Muscle of back (tissue), 13 donors: ENCODE measurements at places on chromosomes 4 and X. TPM values are rescaled to one million over a fixed set of nuclear protein-coding genes. Genes with fewer than 3 reads are reported as not detected.

- DNase-seq = no peak
These were observed 42.1 kb downstream of the RASGEF1B start for GRCh38 chr4:81429607-81430006.

The ENPP6 gene
- 11.8 TPM for polyA plus RNA-seq

GRCh38 chr4:71711985-71712348, 71.9 kb downstream of the GC start:
- no peak for DNase-seq

DNA sequence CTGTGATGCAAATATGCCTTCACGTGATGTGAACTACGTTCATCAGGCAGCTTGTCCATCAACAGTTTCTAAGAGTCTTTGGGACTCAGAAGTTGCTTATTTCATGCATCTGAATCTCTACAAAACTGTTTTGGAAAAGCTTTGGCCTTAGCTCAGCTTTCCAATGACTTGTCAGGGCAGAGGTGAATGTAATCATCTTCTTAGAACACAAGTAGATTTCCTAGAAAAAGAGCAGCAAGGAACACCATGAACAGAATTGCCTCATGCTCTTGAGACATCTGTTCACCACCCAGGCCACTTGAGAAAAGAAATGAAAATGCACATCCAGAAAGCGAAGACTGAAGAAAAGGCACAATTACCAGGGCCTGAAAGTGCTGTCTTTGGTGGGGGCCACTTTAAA, 105.8 kb upstream of the PDHA1 start:
- no peak for DNase-seq

The FGFBP2 gene
- 0.52 TPM for polyA plus RNA-seq

DNA sequence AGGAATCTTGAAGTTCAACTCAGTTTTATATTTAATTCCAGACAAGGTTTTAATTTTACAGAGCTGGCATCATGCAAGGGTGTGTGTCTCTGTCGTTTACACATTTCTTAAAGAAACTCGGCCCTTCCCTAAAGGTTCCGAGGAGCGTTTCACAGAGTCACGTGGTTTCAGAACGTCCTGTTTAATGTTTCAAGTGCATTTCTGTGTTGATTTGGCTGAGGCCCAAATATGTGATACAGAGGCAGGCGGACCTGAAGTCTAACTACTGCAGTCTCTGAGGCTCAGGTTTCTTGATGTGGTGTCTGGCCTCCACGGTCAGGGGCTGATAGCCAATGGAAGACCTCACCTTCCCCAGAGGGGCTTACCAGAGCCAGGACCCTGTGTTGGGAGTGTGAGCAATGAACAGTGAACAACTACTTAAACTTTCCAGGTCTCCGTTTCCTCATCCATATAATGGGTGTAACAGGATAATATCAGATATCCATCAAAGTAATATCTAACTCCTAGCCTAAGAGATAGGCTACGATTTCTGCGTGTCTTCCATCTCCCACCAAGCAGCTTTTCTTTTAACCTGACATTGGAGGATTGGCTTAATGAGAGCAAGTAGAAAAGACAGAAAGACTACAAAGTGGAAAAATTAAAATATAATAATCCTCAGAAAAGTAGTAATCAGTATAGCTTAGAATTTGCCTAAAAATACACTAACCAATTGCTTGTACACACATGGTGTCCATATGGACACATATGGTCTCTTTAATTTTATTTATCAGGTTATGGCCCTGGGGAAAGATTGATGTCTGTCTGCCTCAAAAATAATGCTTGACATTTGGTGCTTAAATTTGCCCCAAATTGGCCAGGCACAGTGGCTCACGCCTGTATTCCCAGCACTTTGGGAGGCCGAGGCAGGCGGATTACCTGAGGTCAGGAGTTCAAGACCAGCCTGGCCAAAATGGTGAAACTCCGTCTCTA, 50.0 kb upstream of the TRIM2 start:
- peak; percentile 38 for DNase-seq

- DNase-seq = no peak
These were observed 17.6 kb downstream of the HS6ST2 start for GRCh38 chrX:132940727-132941327.

- no peak for DNase-seq
These were observed 691.5 kb downstream of the KCTD8 start for GRCh38 chr4:43757147-43757546.

- no peak for DNase-seq
These were observed 460.2 kb upstream of the FAT1 start for GRCh38 chr4:187183826-187184225.

The CYTL1 gene
- polyA plus RNA-seq = 23.8 TPM

- DNase-seq = no peak
These were observed 12.8 kb downstream of the FRYL start for GRCh38 chr4:48767055-48767929.

The MECP2 gene
- 23.8 TPM for polyA plus RNA-seq

DNA sequence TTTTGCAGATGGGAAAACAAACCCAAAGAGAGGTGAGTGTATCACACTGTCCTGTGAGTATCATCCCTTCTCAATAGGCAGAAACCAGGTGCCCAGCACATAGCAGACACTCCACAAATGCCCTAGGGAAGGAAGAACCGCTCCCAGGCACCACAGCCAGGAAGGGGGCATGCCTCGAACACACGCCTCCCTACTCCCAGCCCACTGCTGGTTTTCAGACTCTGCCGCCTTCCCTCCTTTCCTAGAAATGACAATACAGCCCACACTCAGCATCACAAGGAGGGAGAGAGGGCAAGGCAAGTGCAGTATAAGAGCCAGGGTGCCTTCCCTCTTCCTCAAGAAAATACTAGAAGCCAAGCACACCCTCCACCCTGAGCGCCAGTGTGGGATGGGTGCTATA, 16.2 kb downstream of the JAKMIP1 start:
- DNase-seq = no peak

The POU3F4 gene
- polyA plus RNA-seq = not detected

DNA sequence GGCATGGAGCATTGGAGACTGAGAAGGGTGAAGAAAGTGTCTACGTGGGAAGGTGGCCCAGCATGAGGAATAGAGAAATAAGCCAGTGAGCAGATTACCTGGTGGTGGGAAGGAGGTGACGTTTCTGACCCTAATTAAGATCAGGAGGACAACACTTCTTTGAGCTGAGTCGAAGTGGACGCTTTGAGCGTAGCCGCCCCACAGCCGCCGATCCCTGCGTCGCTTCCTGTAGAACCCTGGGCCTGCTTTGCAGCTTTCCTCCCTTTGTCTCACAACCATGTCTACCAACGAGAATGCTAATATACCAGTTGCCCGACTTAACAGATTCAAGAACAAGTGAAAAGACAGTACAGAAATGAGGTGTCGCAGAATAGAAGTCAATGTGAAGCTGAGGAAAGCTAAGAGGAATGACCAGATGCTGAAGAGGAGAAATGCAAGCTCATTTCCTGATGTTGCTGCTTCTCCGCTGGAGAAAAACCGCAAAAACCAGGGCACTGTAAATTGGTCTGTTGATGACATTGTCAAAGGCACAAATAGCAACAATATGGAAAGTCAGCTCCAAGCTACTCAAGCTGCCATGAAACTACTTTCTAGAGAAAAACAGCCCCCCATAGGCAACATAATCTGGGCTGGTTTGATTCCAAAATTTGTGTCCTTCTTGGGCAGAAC, 6.4 kb upstream of the ANTXR2 start:
- DNase-seq = no peak

The ESX1 gene
- not detected for polyA plus RNA-seq

DNA sequence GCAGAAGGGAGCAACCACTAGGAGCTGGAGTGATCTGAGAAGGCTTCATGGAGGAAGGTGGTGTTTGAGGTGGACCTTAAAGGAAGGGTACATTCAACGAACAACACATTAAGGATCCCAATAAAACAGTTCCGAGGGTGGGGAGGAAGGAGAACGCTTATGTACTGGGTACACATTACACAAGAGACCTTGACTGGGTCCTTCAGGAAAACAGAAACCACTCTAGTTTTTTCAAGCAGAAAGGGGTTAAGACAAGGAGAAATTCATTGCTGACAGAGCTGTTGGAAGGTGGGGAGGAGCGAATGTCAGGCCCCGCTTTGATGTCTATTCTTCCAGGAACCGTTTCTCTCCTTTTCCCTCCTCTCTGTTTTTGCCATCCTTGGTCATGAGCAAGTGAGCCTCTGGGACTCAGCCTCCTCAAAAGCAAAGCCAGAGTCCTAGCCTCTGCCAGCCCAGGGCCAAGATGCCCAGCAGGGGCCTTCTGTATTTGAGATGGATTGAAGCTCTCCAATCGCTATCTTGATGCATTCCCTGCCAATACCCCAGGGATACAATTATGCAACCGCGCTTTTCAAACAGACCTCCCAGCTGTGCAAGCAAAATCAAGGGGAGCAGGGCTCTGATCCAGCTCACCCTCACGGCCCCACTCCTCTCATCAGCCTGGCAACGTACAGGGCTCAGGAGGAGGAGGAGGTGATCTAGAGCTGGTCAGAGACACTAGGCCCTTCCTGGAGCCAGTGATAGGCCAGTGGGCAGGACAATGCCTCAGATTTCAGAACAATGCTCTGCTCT, 48.4 kb downstream of the ZBTB49 start:
- DNase-seq = no peak

DNA sequence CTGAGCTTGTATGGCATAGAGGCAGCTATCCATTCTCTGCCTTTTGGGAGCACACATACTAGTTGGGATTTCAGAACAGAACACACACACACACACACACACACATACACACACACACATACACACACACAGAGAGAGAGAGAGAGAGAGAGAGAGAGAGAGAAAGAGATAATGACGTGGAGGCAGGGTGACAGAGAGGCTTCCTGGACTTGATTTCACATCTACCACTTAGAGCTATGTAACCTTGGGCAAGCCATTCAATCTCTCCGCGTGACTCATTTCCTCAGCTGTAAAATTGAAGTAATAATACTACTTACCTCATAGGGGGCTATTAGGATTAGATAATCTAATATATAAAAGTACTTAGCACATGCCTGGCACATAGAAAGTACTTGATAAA, 12.3 kb upstream of the GRIA3 start:
- no peak for DNase-seq

DNA sequence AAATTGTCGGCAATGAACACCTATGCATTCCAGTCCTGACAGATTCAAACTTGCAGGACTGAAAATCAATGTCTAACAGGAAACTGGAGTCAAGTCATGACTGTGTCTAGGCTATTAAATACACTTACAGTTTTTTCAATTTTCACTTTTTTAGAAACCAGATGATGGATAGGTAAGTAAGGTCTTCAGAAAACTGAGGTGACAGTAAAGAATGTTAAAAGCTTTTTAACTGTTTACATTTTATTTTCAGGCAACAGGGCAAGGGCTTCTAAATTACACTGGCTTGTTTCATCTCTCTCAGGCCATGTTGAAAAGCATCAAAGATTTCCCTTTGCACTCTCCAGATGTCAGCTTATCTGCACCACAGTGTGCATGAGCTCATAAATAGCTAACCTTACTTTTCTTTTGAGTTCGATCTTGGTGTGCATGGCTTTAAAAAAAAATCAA, 65.2 kb downstream of the SEC24D start:
- DNase-seq = no peak

GRCh38 chr4:52059372-52059771, 8.3 kb downstream of the SPATA18 start:
- peak; percentile 78 for DNase-seq

The MTMR1 gene
- polyA plus RNA-seq = 19.0 TPM

- DNase-seq = no peak
These were observed 33.1 kb upstream of the CDKN2AIP start for GRCh38 chr4:183411291-183411861.

The CAPN6 gene
- polyA plus RNA-seq = 646 TPM

DNA sequence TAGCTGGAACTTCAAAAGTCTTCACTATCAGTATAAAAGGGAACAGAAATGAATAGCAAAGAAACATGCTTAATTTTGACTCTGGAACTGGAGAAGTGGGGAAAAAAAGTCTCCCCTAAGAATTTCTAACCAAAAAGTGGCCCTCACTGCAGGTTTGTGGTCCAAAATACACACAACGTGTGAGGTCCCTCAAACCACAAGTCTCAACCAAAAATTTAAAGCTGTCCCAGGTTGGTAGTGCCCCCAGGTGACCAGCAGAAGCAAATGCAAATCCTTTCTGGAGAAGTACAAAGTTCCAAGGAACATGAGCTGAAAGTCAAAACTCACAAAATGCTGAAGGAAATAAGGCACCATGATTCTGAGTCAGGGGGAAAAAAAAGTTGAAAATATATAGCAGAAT, 23.6 kb upstream of the VAMP7 start:
- DNase-seq = no peak

DNA sequence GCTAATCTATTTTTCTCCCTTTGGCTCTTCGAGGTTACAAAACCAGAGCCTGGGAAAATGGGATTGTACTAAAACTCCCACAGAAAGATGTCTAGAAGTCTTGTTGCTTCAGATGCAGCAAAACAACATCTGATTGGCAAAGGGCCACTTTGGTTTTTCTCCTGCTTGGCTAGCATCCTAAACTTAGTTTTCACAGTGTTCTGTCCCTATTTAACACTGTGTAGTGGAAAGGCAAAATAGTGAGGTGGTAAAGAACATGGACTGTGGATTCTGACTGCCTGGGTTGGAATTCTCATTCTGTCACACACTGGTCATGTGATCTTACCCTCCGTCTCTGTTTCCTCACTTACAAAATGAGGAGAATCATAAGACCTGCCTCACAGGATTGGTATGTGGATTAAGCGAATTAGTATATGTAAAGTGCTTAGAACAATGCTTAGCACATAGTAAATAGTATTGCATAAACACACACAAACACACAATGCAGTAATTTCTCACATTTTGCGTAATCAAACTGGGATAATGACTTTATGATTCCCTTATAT, 23.5 kb downstream of the TIGD2 start:
- peak; percentile 86 for DNase-seq

The CORIN gene
- 1.5 TPM for polyA plus RNA-seq

The ARHGAP6 gene
- 12.5 TPM for polyA plus RNA-seq

- no peak for DNase-seq
These were observed 43.8 kb upstream of the ARHGAP24 start for GRCh38 chr4:85431156-85431555.

DNA sequence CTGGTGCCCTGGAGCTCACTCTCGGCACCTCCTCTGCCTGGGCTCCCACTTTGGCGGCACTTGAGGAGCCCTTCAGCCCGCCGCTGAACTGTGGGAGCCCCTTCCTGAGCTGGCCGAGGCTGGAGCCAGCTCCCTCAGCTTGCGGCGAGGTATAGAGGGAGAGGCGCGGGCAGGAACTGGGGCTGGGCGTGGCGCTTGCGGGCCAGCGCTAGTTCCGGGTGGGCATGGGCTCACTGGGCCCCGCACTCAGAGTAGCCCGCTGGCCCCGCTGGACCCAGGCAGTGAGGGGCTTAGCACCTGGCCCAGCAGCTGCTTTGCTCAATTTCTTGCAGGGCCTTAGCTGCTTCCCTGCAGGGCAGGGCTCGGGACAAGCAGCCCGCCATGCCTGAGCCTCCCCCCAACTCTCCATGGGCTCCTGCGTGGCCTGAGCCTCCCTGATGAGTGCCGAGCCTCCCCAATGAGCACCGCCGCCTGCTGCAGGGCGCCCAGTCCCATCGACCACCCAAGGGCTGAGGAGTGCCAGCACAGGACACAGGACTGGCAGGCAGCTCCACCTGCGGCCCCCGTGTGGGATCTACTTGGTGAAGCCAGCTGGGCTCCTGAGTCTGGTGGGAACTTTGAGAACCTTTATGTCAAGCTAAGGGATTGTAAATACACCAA, 26.7 kb upstream of the FAM90A26 start:
- DNase-seq = no peak

GRCh38 chr4:47974566-47974965, 41.9 kb downstream of the CNGA1 start:
- DNase-seq = peak; percentile 3

The FSTL5 gene
- 5.8 TPM for polyA plus RNA-seq
